Fibroblast of upper back skin (primary cell): ENCODE measurements at places on chromosomes 3 and 15.

DNA sequence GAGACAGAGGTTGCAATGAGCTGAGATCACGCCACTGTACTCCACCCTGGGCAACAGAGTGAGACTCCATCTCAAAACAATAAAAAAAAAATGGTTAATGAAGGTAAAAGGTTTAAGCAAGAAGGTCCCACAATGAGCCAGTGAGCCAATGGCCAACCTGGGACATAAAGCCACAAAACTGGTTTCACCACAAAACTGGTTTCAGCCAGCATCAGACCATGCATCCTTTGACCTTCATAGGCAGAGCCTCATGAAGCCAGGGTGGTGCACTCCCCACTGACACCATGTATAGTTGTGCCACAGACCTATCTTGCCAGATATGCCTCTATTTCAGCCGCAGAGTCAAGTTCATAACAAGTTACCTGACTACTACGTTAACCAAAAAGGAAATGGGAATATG is 41.9 kb downstream of the SCAP start:
- no peak for DNase-seq

DNA sequence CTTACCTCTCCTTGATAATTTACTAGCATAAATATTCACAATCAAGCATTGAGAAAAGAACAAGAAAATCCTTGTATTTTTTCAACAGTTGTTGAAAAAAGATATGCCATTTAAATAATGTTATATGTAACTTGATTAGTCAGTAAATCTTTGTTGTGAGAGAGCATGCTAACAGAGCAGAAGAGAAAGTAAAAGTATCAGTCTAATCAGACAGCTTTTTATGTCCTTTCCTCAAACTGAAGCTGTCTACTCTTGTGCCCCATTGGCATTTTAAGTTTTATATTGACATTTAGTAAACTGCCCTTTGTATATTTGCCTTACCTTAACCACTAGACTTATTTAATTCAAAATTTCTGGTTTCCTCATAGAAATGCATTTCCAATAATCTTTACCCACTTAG is 668.7 kb downstream of the OTOL1 start:
- no peak for DNase-seq

DNA sequence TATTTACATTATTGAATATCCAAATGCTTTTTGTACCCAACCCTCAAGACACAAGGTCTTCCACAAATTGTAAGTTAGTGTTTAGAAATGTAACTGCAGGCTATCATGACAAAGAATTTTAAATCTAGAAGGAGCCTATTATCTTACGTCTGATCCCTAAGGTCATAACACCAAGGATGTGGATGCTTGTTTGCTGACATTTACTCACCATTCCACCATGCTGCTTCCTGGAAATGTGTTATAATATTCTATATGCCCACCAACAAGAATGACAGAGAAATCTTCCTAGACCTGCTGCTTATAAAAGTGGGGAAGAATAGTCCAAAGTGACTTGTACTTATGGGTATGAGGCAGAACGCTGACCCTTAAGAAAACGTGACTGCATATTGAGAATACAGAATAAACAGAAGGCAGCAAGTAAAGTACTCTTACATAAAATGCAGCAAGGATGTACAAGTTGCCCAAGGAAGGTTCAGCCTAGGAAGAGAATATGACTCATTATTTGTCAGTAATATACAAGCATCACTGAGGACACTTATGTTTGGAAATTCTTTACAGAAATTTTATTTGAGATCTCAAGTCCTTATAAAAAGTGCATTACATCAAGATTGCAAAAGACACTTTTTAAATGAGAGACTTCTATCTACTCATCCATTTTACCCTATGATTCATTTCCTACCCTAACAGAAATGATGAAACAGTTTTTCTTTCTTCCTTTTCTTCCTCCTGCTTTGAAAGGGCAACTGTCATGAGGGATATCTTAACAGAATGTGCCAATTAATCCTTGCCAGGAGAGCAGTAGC is 59.6 kb downstream of the ESYT3 start:
- peak; percentile 76 for DNase-seq

DNA sequence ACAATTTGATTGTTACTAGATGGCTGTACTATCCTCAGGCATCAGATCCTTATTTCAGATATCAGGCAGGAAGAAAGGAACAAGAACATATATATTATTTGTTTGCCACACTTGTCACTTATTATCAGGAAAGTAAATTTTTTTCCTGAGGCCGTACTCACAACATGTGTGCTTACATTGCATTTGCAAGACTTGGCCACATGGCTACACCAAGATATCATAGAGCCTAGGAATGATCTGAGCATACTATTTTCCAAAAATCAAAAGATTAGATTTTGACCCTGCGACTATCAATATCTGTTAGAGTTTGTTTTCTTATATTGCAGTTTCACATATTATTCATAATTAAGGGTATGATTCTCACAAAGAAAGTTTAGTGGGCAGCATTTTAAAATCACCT is 426.2 kb upstream of the BCHE start:
- DNase-seq = no peak

GRCh38 chr15:70281811-70282307 is 184.1 kb upstream of the TLE3 start:
- DNase-seq = peak; percentile 60

- DNase-seq = peak; percentile 65
These were observed 23.2 kb upstream of the IP6K2 start for GRCh38 chr3:48739955-48740823.

DNA sequence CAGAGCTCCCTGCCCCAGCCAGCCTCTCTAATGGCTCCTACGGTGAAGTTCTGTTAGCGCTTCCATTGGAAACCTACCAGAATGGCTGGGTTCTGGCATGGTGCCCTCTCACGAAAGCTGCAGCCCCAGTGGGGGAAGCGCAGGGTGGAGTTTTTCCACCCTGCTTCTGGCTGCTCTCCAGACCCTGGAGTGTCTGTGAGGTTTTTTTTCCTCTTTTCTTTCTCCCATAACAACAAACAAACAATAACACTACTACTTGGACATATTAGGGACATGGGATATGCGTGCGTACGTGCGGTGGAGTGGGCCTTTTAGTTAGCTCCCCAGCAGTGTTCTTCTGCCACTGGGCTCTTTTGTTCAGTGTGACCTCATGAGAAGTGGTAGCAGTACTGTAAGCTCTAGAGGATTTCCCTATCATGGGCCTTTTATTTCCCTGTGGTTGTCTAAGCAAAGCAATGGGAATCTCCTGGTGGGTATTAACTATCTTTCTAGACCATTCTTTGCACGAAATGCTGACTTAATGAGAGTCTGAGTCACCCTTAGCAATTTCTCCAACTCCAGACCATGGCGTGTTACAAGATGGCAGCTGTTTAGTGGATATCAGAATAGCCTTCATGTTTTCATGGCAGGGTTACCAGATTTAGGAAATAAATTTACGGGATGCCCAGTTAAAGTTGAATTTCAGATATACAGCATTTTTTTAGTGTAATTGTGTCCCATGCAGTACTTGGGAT is 161.9 kb downstream of the FNDC3B start:
- DNase-seq = peak; percentile 95

DNA sequence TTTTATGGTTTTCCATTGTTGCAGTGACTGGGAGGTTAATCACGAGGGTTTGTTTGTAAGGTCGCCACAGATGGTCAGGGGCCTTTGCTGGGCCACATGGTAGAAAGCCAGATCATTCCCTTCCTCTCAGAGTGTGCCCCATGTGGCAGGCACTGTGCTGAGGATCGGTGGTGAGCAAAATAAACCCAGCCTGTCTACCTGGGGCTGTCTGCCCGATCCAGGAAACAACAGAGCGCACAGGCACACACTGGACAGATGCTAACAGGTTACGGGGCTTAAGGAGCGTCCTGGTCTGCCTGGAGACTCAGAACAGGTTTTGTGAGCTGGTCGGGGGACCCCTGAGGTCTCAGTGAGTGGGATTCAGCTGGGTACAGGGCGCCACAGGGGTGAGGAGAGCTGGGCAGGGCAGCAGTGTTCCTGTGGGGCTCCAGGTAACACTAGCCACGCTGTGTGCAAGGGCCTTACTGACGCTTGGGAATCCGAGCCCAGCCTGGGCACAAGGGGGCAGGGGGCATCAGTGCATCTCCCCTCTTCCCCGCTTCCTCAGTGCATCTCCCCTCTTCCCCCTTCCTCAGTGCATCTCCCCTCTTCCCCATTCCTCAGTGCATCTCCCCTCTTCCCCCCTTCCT is 136.4 kb downstream of the DNAJB8 start:
- no peak for DNase-seq

DNA sequence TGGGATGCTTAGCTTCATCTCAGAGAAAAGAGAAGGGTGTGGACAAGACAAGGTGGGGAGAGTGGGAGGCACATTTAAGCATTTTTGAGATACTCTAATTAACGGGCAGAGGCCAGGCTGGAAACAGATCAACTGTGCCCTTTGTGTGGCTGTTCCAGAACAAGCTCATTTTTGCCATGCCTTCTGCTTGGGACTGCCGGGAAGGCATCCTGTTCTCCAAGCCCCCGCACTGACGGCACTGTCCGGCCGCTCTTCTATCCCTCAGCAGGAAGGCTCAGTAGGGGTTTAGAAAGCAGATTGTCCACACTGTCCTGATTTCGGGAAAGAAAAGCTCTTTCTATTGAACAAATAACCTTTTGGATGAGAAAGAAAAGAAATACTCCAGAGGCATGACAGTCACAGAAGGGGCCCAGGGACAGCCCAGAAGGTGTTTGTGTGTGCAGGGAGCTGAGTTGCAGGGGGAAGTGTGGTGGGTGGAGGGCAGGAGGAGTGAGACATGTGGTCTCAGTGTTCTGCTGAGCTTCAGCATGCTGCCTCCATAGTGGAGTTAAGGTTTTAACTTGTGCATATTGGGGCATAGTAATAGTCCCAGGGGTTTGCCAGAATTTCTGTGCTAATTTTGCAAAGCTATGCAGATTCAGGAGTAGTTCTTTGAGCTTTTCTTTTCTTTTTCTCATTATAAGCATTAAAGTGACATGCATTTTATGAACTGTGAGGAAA is 27.3 kb downstream of the SV2B start:
- DNase-seq = no peak

- DNase-seq = no peak
These were observed 69.5 kb upstream of the OXTR start for GRCh38 chr3:8838765-8839423.

GRCh38 chr3:41502481-41502880 is 303.2 kb downstream of the CTNNB1 start:
- DNase-seq = no peak

DNA sequence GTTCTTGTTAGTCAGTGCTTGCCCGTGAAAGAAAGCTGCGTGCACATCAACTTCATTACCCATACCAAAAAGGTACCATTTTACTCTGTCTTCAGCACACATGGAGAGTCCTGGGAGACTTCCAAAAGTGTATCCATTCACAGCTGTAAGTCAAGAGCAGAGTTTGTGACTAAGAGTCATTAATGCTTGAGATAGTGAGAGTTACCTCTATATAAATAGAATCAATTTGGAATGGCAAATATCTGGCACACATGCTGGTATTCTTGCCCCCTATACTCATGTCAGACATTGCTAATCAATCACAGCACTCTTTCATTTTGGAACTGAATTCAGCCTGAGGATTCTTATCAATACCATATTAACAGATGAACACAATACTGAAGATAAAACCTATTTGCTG is 14.2 kb downstream of the CP start:
- no peak for DNase-seq

- DNase-seq = no peak
These were observed 456.6 kb downstream of the MAGI1 start for GRCh38 chr3:65582012-65582717.

DNA sequence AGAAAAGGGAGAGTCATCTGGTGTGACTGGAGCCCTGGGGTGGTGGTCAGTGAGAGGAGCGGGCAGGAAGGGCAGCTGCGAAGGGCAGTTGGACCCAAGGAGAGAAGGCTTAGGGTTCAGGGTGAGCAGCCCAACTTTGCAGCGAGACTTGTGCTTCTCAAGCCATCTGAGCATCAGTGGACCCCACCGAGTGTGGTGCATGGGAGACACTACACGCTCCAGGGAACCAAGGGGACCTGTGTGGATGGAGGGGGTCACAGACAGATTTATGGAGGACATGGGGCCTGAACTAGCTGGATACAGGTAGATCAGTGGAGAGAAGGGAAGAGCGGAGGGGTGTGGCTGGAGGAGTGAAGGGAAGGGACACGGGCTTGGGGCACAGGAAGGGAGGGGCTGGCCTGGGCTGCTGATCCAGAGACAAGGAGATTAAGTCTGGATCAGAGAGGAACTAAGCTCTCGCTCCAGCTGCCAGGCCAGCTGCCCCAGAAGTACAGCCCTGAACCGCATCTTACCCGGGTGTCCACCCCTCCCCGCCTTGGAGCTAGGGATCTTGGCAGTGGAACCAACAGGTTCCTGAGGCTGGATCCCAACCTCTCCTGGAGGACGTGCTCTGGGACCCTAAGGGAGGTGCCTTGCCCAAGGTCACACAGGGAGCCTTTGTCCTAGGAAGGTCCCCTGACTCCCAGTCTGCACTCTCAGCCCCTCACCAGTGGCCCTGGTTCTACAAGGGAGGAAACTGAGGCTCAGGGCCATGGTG is 120.5 kb downstream of the CORO2B start:
- no peak for DNase-seq

DNA sequence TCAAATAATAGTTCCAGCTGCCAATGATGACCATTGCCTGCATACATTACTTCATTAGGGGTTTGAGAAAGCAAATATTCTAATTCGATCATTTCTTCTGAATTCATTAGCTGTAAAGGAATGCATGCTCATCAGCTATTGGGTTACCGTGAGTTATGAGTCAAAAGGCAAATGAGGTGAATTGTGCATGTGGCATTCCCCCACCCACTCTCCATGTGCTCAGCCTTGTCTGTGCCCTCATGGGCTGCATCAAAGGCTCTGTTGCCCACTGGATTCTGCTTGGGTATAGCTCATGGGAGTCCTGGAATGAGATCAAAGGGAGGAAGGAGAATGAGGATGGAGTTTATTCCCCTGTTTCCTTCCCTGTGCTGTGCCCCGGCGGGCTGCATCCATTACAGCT is 99.3 kb upstream of the CHRNA7 start:
- peak; percentile 25 for DNase-seq

GRCh38 chr3:119769394-119770149 is 12.3 kb upstream of the NR1I2 start:
- no peak for DNase-seq

DNA sequence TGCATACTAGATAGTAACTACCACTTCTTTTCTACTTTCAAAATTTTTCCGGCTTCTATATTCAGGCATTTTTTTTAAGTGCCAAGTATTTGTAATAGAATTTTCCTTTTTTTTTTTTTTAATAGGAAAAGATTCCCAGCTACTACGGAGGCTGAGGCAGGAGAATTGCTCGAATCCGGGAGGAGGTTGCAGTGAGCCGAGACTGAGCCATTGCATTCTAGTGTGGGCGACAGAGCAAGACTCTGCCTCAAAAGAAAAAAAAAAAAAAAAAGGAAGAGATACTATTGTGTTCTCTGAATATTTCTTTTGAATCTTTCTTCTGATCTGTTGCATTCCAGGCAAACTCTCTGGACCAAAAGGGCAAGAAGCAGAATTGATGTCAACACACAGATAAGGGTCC is 557.3 kb downstream of the FGF12 start:
- DNase-seq = no peak

GRCh38 chr3:173663696-173664111 is 266.2 kb downstream of the NLGN1 start:
- DNase-seq = peak; percentile 72

DNA sequence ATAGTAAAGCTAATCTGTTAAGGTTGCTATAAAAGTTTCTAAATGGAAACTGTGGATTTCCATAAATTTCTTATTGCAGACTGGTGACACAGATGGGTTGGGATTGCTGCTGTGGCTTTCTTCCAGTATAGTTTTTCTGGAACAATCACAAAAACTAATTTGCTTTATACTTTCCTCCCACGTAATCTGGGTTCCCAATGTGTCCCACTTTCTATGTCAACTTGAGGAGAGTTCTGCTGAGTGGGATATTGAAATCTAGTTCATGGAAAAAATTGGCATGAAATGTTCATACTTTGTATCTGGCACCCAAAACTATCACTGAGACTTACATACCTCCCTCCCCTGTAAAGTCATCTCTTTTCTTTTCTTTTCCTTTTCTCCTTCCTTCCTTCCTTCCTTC is 126.8 kb downstream of the TGFBR2 start:
- DNase-seq = no peak
